ENCODE measurements at places on chromosomes 2 and 18.

- peaks cover 2% of the 10 kb centered on the region for H3K27me3 ChIP-seq
- H3K4me1 ChIP-seq: peaks cover 5% of the 10 kb centered on the region
- H3K36me3 ChIP-seq: no peaks in the 10 kb centered on the region
- no peak overlapping the region for H3K27ac ChIP-seq
- no peak overlapping the region for H3K4me3 ChIP-seq
- no peak for DNase-seq
Observed at GRCh38 chr2:23375448-23375847, 9.5 kb upstream of the KLHL29 start.

DNA sequence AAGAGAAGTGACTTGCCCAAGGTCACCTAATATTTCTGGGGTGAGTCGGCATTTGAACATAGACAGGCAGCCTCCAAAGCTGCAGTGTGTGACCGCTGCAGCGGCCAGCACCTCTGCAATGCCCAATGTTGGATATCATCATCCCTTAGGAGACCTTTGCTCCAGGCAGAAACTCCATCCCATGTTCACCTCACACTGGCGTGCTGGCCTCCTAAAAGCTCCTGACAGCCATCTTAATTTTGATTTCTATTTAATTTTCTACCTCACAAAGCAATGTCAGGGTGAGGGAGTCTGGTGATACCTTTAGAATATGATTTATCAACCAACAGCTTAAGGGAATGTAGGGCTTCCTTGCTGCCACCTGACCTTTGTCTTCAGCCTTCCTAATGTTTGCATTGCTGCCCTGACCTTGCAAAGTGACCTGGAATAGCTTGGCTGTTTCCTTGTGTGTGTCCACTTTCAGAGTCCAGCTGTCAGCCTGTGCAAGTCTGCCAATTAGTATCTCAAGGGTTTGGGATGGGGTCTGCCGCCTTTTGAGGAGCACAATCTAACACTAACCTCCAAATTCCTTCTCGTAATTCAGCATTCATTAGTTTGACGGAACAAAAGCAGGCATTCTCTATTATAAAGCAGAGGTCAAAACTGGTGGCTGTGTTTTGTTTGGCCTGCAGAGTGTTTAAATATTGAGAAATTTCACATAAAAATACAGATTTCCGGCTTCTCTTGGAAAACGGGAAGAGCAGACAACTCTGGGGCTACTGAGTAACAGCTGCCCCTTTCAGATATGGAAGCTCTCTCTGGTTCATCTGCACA is 127.6 kb downstream of the PLEKHM3 start:
- H3K27ac ChIP-seq: no peak overlapping the region
- H3K27me3 ChIP-seq: no peaks in the 10 kb centered on the region
- peaks cover 14% of the 10 kb centered on the region for H3K36me3 ChIP-seq
- no peak overlapping the region for H3K4me3 ChIP-seq

- no peaks in the 10 kb centered on the region for H3K27me3 ChIP-seq
- peaks cover 12% of the 10 kb centered on the region for H3K4me1 ChIP-seq
- no peak for DNase-seq
- H3K27ac ChIP-seq: no peak overlapping the region
- no peak overlapping the region for H3K4me3 ChIP-seq
- H3K36me3 ChIP-seq: peaks cover 3% of the 10 kb centered on the region
Observed at GRCh38 chr2:42812899-42813479, 20.6 kb upstream of the HAAO start.

- H3K27ac ChIP-seq: no peak overlapping the region
- no peaks in the 10 kb centered on the region for H3K4me1 ChIP-seq
- no peak for DNase-seq
- H3K27me3 ChIP-seq: no peaks in the 10 kb centered on the region
- H3K4me3 ChIP-seq: no peak overlapping the region
- no peaks in the 10 kb centered on the region for H3K36me3 ChIP-seq
Observed at GRCh38 chr2:41222593-41222992, 770.7 kb upstream of the SLC8A1 start.

- DNase-seq: no peak
- no peak overlapping the region for H3K27ac ChIP-seq
- no peak overlapping the region for H3K4me3 ChIP-seq
- peaks cover 3% of the 10 kb centered on the region for H3K27me3 ChIP-seq
Observed at GRCh38 chr2:37916512-37917082, 8.5 kb upstream of the RMDN2 start.

- DNase-seq: no peak
- H3K27me3 ChIP-seq: peaks cover 2% of the 10 kb centered on the region
Observed at GRCh38 chr2:12320991-12321641, 395.6 kb upstream of the TRIB2 start.

GRCh38 chr2:165778187-165778556 is 15.9 kb downstream of the GALNT3 start:
- no peak overlapping the region for H3K4me3 ChIP-seq
- H3K36me3 ChIP-seq: peaks cover 31% of the 10 kb centered on the region
- peaks cover 13% of the 10 kb centered on the region for H3K4me1 ChIP-seq
- H3K27me3 ChIP-seq: no peaks in the 10 kb centered on the region

GRCh38 chr2:38626326-38627035 is 23.8 kb upstream of the HNRNPLL start:
- no peak for DNase-seq
- H3K27ac ChIP-seq: no peak overlapping the region
- H3K36me3 ChIP-seq: peaks cover 1% of the 10 kb centered on the region
- peaks cover 18% of the 10 kb centered on the region for H3K27me3 ChIP-seq
- peaks cover 5% of the 10 kb centered on the region for H3K4me1 ChIP-seq

- H3K4me1 ChIP-seq: no peaks in the 10 kb centered on the region
- H3K36me3 ChIP-seq: no peaks in the 10 kb centered on the region
- no peaks in the 10 kb centered on the region for H3K27me3 ChIP-seq
Observed at GRCh38 chr2:81528852-81529480, 1224.4 kb upstream of the LRRTM1 start.

- no peaks in the 10 kb centered on the region for H3K4me1 ChIP-seq
- no peaks in the 10 kb centered on the region for H3K27me3 ChIP-seq
- H3K4me3 ChIP-seq: no peak overlapping the region
- no peak for DNase-seq
Observed at GRCh38 chr2:144865670-144866069, 345.8 kb upstream of the ZEB2 start.

GRCh38 chr2:172425336-172425735 is 2.0 kb upstream of the ITGA6 start:
- H3K4me3 ChIP-seq: no peak overlapping the region
- H3K36me3 ChIP-seq: no peaks in the 10 kb centered on the region
- no peak overlapping the region for H3K27ac ChIP-seq
- no peak for DNase-seq
- peaks cover 3% of the 10 kb centered on the region for H3K4me1 ChIP-seq

- no peak overlapping the region for H3K27ac ChIP-seq
- peaks cover 3% of the 10 kb centered on the region for H3K27me3 ChIP-seq
- no peak for DNase-seq
- H3K4me1 ChIP-seq: peaks cover 3% of the 10 kb centered on the region
- H3K4me3 ChIP-seq: no peak overlapping the region
Observed at GRCh38 chr2:10265329-10266132, 37.2 kb upstream of the HPCAL1 start.

- H3K27ac ChIP-seq: no peak overlapping the region
- no peak for DNase-seq
- H3K4me3 ChIP-seq: no peak overlapping the region
Observed at GRCh38 chr18:76126327-76126726, 368.7 kb downstream of the ZNF516 start.

DNA sequence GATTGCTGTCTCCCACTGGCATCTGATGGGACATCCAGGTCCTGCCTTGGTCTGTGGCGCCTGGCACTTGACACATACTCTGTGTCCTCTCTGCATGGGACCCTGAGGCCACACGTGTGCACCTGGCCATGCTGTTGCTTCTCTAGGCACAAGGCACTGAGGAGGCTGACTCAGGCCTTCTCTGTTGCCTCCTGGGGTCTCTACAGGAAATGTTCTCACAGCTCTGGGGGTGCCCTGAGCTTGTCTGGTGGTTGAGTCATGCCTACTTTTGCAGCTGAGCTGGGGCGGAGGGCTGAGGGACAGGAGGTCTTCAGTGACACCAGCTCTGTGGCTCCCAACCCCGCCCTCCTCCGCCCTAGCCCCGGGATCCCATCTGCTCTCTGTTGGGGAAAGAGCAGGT is 207.0 kb upstream of the HS6ST1 start:
- no peak overlapping the region for H3K27ac ChIP-seq
- H3K4me1 ChIP-seq: peaks cover 3% of the 10 kb centered on the region
- H3K36me3 ChIP-seq: peaks cover 4% of the 10 kb centered on the region
- H3K4me3 ChIP-seq: no peak overlapping the region
- H3K27me3 ChIP-seq: peaks cover 19% of the 10 kb centered on the region
- DNase-seq: no peak

GRCh38 chr2:128601298-128602037 is 282.8 kb upstream of the HS6ST1 start:
- no peaks in the 10 kb centered on the region for H3K36me3 ChIP-seq
- H3K4me1 ChIP-seq: no peaks in the 10 kb centered on the region
- no peak for DNase-seq
- no peak overlapping the region for H3K4me3 ChIP-seq

DNA sequence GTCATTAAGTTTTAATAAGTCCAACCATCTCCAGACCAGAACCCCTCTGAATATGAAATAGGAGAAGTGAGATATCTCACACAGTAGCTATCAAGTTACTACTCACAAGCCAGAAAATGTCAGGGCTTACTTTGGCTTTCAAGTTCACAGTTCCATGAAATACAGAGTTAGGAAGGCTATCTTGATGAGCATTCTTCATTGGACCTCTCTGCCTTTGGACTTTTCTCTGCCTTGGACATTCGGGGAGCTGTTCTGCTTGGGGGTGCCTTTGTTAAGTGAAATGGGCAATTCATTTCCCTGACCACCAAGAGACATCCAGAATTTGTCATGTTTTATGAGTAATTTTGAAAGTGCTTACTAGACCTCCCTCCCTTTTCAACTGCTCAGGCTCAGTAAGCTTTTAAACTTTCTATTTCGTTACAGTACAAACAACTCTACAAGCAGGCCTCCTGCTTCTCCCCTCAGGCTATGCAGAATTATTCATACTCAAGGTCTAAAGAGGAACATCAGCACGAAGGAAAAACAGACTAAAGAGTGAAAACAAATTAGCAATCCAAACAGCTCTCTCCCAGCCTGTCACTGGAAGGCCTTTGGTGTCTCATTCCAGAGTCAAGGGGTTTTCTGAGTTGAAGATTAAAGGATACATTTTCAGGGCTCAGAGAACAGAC is 95.3 kb downstream of the MREG start:
- peaks cover 14% of the 10 kb centered on the region for H3K27me3 ChIP-seq
- peaks cover 3% of the 10 kb centered on the region for H3K4me1 ChIP-seq
- no peak overlapping the region for H3K4me3 ChIP-seq
- no peaks in the 10 kb centered on the region for H3K36me3 ChIP-seq
- no peak overlapping the region for H3K27ac ChIP-seq

- H3K36me3 ChIP-seq: no peaks in the 10 kb centered on the region
- DNase-seq: no peak
- no peak overlapping the region for H3K27ac ChIP-seq
Observed at GRCh38 chr2:191923652-191923997, 76.7 kb upstream of the CAVIN2 start.

- DNase-seq: no peak
- H3K4me1 ChIP-seq: no peaks in the 10 kb centered on the region
Observed at GRCh38 chr2:212997526-212998020, 153.8 kb downstream of the IKZF2 start.

- H3K4me1 ChIP-seq: no peaks in the 10 kb centered on the region
- no peak for DNase-seq
- peak overlapping the region; percentile 36 for H3K27ac ChIP-seq
- H3K4me3 ChIP-seq: no peak overlapping the region
- H3K27me3 ChIP-seq: no peaks in the 10 kb centered on the region
Observed at GRCh38 chr2:54208364-54209240, 47.4 kb downstream of the TSPYL6 start.

DNA sequence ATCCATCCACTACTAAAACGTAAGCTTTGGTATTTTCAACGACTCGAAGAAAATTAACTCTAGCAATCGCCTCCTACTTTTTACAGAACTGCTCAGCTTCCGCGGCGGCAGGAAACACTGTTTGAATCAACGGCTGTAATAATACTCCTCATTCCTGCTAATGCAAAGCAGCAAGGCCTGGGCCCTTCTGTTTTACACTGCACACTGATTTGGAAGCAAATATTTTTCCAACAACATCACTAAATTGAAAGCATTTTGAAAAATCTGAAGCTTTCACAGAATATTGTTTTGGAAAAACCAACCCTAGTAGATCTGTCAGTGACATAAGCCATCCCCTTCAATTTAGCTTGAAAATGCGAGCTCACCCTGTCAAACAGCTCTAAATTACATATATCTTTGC is 261.2 kb downstream of the TXNL1 start:
- H3K27ac ChIP-seq: no peak overlapping the region
- no peak for DNase-seq
- no peaks in the 10 kb centered on the region for H3K36me3 ChIP-seq
- H3K4me1 ChIP-seq: peaks cover 2% of the 10 kb centered on the region

DNA sequence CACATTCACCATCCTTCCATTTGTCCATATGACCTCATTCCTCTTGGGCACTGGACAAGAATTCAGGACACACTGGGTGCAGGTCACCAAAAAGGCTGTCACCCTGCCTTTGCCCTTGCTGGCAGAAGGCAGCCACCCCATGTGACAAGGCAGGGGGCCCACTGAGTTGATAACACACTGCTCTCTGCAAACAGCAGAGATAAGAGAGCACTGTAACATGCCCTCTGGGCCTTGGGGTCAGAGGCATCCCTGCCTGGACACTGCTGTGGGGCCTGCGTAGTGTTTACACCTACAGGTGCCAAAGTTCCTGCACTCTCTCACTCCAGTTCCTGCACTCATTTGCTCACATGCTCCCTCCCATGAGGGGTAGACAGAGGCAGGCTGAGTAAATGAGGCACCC is 344.7 kb upstream of the TCF4 start:
- H3K4me1 ChIP-seq: no peaks in the 10 kb centered on the region
- no peak overlapping the region for H3K4me3 ChIP-seq
- H3K27ac ChIP-seq: no peak overlapping the region
- peaks cover 2% of the 10 kb centered on the region for H3K36me3 ChIP-seq

GRCh38 chr2:75065402-75066008 is 107.1 kb downstream of the POLE4 start:
- peaks cover 3% of the 10 kb centered on the region for H3K36me3 ChIP-seq
- no peaks in the 10 kb centered on the region for H3K27me3 ChIP-seq
- peaks cover 2% of the 10 kb centered on the region for H3K4me1 ChIP-seq

DNA sequence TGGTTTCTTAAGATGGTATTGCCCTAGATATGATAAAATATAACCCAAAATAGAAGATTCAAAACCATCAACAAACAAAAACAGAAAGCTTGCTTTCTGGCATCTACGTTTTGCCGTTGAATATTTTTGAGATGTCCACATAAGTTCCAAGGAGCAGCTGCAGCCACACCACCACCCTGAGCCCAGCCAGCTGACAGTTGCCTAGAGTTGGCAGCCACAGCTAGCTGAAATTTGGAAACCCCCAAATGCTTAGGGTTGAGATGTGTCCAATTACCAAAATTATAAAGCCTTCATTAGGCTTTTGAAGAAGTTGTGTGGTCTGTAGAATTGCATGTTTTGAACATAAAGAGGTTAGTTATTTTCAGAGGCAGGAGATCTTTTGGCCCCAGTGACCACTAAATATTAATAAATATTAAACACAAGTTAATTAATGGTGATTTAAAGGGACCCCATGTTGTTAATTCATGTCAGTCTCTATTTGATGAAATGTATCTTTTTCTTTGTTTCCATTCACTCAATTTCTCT is 118.1 kb upstream of the DTNA start:
- no peaks in the 10 kb centered on the region for H3K36me3 ChIP-seq
- no peak overlapping the region for H3K4me3 ChIP-seq
- H3K4me1 ChIP-seq: no peaks in the 10 kb centered on the region
- DNase-seq: no peak
- no peak overlapping the region for H3K27ac ChIP-seq

GRCh38 chr2:8132351-8132831 is 549.5 kb upstream of the ID2 start:
- H3K27me3 ChIP-seq: peaks cover 12% of the 10 kb centered on the region
- peaks cover 2% of the 10 kb centered on the region for H3K4me1 ChIP-seq
- H3K27ac ChIP-seq: no peak overlapping the region
- H3K36me3 ChIP-seq: no peaks in the 10 kb centered on the region
- DNase-seq: no peak

Measured in memory B cell (primary cell).